ENCODE measurements at places on chromosomes 4 and X.

DNA sequence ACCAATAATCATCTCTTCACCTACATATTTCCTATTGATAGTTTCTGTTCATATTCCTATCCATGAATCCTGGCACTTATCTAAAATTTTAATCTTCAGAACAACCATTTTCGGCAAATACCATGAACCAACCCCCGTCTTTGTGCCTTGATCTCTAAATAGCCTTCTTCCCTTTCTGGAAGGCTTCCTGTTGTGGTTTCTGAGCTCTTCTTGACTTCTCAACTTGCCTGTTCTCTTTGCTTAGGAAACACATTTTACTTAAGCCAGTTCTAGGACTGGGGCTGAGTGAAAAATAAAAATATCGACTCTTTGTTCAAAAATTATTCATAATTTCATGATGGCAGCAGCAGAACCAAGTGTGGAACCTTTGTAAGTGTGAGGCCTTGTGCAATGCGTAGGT, 882.4 kb downstream of the C4orf33 start:
- no peak for DNase-seq

DNA sequence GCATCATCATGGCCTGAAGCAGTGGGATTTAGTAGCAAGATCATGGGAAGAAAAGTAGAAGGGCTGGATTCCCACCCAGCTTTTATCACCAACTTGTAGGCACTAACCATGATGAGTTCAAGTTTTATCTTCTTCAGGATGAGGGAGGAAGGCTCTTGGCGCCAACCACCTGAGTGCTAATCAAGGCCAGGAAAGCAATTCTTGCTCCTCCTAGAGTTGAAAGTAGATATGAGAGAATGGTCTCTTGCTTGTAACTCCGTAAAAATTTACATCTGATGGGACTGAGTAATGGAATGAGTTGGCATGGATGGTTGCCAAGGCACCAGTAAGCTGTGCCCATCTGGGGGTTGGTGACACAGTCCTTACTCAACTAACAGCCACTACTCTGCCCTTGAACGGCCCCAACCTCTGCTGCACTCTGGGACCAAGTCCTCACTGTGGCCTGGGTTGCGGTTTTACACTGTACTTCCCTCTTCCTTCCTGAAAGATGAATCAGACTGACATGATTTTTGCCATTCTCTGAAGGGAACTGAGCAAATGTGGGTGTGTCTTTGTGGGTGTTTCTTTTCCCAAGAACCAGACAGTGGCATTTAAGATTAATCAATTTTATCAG, 39.4 kb upstream of the NDP start:
- no peak for DNase-seq

DNA sequence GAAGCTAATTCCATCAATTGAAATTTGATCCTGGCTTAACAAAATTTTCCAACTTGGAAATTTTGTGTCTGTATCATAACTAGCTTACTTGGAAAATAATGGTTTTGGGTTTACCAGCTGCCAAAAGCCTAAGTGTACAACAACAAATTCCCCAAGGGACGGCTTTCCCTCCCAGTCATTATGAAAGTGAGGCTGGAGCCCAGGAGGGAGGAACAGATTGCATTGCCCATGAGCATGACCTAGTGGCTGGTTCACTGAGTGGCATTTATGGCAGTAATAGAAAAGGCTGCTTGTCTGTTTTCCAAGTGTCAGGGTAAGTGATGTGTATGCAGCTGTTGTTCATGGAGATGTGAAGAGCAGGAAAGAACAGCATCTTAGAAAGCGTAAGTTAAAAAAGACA, 70.8 kb upstream of the HHIP start:
- no peak for DNase-seq

GRCh38 chr4:31959972-31960371, 1239.8 kb downstream of the PCDH7 start:
- no peak for DNase-seq

GRCh38 chr4:56958111-56958517, 19.3 kb downstream of the NOA1 start:
- DNase-seq: peak; percentile 72

DNA sequence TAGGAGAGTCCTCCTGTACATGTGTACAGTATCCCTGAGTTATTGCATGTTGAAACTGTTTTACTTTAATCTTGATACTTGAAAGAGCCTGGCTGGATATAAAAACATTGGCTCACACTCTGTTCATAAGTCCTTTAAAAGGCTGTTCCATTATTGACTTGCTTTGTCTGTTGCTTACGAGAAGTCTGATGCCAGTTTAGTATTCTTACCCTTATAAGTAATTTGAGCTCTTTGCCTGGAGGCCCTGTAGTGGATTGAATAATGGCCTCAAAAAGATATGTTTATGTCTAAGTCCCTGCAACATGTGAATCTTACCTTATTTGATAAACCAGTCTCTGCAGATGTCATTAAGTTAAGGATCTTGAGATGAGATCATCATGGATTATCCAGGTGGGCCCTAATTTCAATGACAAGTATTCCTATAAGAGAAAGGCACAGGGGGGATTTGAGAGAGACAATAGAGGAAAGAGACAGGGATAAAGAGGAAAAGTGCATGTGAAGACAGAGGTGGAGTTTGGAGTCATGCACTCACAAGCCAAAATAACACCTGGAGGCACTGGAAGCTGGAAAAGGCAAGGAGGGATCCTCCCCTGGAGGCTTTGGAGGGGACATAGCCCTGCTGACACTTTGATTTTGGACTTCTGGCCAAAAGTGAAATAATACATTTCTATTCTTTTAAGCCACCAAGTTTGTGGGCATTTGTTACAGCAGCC, 98.1 kb downstream of the IRF2 start:
- DNase-seq: no peak

DNA sequence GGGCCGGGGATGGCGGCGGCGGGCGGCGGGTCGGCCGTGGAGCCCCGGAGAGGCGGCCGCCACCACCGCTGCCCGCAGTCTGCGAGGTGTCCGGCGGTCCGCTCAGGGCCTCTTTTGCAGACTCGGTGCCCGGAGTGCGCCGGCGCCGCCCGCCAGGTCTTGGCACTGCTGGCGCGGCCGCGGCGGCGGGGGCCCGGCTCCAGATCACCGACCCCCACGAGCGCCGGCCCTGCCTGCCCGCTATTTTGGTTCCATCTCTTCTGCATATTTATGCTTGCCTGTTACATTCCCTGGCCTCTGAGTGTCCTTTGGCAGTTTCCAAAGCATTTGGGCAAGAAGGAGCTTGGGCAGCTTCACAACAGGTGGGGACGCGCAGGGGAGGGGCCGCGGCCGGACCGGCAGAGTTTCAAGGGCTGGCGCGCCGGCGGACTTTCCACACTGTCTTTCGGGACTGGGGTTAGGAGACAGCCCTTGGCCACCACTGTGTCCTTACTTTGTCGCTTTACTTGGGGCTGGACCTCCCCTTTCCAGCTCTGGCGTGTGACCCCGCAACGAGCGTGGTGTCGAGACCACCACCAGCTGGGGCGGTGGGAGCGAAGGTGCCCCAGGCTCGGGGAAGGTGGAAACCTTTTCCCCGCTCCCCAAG, 668 bp upstream of the TAPT1 start:
- DNase-seq: peak; percentile 39

- no peak for DNase-seq
Observed at GRCh38 chr4:37381040-37381668, 136.6 kb downstream of the NWD2 start.

- no peak for DNase-seq
Observed at GRCh38 chrX:131840799-131841495, 182.2 kb upstream of the STK26 start.

DNA sequence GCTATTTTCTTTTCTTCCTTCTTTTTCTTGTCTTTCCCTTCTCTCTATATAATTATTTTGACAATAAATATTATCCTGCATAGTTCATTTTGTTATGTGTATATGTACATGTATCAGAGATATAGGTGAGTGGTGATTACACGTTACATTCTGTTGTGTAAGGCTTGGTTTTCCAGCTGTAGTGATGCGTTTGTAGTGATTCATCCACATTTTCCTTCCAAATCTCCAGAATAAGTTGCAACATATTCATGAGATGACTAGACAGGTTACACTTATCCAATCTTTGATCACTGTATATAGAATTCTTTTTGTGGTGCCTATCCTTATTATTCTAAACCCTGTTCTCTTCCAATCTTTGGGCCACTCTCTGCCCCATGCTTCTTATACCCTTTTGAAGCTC, 540.2 kb downstream of the GBA3 start:
- DNase-seq: no peak

DNA sequence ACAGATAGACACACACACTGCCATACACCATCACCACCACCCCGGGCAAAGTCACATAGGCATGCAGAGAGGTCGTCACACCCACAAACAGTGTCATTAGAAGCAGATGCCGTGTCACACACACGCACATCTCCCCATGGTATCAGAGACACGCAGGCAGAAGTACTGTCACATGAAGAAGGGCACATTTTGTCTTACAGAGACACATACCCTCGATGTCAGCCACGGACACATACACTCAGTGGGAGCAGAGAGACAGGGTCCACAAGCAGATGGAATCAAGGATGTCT, 3.3 kb downstream of the NALF2 start:
- no peak for DNase-seq

DNA sequence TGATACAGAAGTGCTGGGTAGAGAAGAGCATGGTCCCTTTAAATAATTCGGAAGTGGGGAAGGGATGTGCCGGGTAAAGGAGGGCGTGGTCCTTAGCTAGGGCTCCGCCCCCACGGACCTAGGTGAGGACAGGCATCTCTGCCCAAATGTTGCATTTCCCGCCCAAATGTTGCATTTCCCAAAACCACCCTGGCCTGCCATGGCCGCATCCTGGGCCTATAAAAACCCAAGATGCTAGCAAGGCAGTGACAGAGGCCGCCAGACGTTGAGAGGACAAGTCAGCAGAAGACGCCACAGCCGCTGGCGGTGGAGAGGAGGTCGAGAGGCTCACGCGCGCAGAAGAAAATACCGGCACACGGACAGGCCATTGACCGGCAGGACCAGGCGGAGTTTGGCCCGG, 46.1 kb downstream of the ZFP42 start:
- no peak for DNase-seq

- DNase-seq: no peak
Observed at GRCh38 chr4:77762531-77762930, 56.6 kb downstream of the CNOT6L start.
